ENCODE measurements at places on chromosomes 3 and 15.

- DNase-seq: no peak
Observed at GRCh38 chr15:40280260-40281056, 2.4 kb downstream of the ANKRD63 start.

GRCh38 chr3:155022896-155023295 lies 57.2 kb upstream of the MME start:
- DNase-seq: no peak

DNA sequence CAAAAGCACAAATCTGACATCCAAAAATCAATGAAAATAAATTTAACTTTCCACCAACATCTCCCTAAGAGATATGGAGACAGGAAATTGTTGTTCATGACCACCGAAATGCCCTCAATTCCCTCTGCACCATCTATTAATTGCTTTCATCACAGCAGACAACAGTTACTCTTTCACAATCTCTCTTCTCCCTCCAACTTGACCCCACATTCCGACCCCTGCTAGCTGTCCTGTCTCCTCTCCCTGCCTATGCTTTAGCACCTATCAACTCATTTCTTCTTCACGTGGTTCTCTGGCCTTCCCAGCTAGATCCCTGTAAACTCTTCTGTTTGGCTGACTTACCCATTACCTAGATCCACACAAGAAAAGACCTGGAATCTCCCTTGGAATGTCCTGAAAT lies 173.9 kb upstream of the ADAMTS9 start:
- DNase-seq: no peak

DNA sequence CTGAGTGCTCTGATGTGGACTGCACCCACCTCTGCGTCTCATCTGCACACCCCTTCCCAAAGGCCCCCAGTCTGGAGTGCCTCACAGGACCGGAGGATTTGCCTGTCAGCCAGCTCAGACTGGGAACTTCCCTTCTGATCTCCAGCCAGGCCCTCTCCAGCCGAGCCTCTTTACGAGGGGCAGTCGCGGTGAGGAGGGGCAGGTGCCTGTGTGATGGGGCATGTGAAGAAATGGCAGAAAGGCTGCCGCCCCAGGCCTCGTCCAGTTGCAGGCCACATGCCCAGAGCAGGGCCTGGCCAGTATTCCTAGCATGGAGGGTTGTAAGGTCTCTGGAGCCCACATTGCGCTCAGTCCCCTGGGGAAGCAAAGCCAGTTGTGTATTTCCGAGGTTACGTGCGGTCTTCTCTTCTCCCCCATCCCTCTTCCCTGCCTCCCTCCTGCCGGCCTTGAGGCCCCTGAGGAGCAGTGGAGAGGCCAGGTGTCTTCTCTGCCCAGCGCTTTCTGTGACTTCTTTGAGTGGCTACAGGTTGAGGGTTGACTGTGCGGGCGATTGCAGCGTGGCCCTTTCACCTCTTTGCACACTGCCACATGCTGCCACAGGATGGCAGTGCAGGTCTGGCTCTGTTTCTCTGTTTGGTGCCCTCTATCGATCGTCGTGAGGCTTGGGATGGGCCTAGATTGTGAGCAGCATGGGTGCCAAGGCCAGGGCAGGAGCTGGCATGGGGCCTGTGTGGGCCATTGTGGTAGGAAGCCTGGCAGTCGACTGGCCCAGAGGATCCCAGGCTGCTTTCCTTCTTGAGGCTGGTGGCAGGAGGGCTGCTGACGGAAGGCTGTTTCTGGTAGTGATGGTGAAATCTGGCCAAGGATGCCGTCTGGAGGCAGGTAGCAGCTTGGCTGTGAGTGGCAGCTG lies 5.3 kb downstream of the CLK3 start:
- DNase-seq: peak; percentile 69

GRCh38 chr3:141981084-141981483 lies 104.6 kb downstream of the ATP1B3 start:
- no peak for DNase-seq

- no peak for DNase-seq
Observed at GRCh38 chr15:100120111-100120510, 221.7 kb downstream of the ADAMTS17 start.

DNA sequence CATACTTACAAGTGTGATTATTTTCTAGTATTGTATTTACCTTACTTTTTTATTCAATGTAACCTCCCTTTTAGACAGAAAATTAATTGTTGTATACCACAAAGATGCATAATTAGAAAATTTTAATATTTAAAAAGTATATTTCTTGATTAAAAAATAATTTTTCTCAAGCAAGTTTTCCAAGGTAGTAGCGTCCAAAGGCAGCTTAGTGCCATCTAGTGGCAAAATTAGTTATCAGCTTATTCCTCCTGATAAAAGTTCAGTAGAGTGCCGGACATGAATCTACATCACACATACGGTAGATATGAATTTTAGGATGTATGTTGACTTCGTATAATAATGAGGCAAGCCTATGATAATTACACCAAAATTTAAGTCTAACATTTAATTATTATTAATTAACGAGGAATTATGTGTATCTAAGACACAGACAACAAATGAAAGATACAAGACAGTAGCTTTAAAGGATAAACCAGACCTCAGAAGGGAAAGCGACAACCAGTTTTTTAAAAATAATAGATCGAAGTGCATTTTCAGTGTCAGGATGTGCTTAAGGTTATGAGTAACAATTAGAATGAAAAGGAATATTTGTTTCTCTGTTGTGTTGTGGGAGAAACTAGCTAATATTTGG lies 405.9 kb downstream of the ROBO1 start:
- peak; percentile 27 for DNase-seq

DNA sequence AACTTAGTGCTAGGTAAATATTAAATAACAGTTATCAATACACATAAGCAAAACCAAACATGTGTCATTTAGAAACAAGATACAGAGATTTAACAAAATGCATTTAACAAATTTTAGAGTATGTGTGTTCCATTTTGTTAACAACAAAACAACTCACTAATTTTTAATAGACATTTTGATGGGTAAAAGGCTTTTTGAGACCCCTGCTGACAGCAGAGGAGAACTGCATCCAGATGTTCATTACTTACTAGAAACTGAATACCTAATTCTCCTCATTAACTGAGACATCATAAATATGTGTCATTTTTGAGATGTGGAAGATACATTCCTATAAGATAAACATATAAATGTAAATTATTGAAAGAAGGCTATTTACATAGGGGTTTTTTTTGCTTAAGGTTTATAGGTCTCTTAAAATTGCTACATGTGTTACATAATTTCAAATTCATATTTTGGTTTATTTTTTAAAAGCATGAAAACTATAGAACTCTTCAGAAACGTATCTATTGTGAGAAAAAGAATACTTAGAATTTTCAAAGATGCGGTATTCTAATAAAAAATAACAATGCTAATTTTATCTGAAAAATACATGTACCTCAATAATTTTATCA lies 1009.8 kb downstream of the TUSC7 start:
- peak; percentile 4 for DNase-seq

DNA sequence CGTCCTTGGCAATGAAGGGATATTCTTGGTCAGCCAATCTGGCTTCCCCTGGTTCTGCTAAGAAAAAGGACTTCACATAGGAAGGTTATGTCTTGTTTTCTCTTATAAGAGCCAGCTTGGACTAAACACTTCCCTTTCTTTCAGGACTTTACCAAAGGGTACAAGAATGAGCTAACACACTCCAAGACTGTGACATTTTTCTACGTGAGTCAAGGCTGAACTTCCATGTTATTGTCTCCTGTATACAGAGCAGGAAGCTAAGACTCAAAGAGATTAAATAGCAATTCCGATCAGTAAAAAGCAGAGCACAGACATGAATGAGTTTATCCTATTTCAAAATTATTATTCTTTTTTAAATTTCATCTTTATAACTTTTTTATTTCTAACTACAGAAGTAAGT lies 63.3 kb upstream of the STT3B start:
- DNase-seq: no peak

GRCh38 chr3:56369914-56370313 lies 98.4 kb downstream of the ERC2 start:
- no peak for DNase-seq

- DNase-seq: no peak
Observed at GRCh38 chr3:12188328-12188648, 29.6 kb upstream of the TIMP4 start.

GRCh38 chr3:184601576-184602371 lies 40.2 kb downstream of the EPHB3 start:
- no peak for DNase-seq

DNA sequence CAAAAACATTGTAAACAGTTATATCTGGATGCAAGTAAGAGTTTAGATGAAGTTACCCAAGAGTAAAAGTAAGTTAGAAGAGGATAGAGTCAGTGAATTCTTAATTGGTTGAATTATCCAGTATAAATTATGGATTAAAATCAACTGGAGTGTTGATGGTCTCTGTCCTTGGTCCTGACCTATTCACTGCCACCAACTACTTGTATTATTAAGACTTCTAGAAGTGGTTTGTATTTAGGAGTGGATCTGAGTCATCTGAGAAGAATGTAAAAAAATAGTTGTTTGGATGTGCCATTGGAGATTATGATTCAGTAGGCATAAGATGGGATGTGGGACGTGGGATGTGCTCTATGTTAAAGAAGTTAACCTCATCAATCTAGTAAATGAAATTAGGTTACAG lies 86.4 kb downstream of the SYNPR start:
- no peak for DNase-seq

DNA sequence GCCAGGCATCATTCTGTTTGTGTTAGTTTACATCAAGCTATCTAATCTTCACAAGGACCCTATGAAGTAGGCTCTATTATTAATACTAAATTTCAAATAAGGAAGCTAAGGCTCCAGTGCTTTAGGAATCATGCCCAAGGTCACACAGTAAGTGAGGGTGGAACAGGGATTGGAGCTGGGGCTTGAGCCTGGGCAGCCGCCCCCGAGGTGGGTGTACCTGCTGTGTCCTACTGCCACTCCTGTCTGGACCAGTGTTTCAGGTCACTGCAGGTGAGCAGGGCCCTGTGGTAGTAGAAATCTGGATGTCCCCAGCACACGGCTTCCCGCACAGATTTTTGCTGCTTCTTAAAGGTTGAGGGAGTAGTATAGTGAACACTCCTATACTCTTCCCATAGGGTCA lies 6.5 kb downstream of the KLF13 start:
- DNase-seq: no peak
